ENCODE measurements at places on chromosomes 1 and 21. TPM values are rescaled to one million over a fixed set of nuclear protein-coding genes. Genes with fewer than 3 reads are reported as not detected.

PRKCZ gene
- total RNA-seq, result 41.7 TPM

FMN2 gene
- 0.87 TPM for total RNA-seq

- H3K36me3 ChIP-seq, result peaks cover 5% of the 10 kb centered on the region
- no peaks in the 10 kb centered on the region for H3K27me3 ChIP-seq
- H3K4me1 ChIP-seq, result peaks cover 57% of the 10 kb centered on the region
- H3K4me3 ChIP-seq, result no peak overlapping the region
- peak overlapping the region; percentile 83 for H3K27ac ChIP-seq
- DNase-seq, result peak; percentile 77
These were observed 37.9 kb upstream of the EDEM3 start for GRCh38 chr1:184792450-184792969.

- no peak for DNase-seq
- no peaks in the 10 kb centered on the region for H3K36me3 ChIP-seq
- no peaks in the 10 kb centered on the region for H3K4me1 ChIP-seq
- no peaks in the 10 kb centered on the region for H3K27me3 ChIP-seq
- no peak overlapping the region for H3K4me3 ChIP-seq
These were observed 144.1 kb upstream of the ADAMTS5 start for GRCh38 chr21:27110956-27111355.

DNA sequence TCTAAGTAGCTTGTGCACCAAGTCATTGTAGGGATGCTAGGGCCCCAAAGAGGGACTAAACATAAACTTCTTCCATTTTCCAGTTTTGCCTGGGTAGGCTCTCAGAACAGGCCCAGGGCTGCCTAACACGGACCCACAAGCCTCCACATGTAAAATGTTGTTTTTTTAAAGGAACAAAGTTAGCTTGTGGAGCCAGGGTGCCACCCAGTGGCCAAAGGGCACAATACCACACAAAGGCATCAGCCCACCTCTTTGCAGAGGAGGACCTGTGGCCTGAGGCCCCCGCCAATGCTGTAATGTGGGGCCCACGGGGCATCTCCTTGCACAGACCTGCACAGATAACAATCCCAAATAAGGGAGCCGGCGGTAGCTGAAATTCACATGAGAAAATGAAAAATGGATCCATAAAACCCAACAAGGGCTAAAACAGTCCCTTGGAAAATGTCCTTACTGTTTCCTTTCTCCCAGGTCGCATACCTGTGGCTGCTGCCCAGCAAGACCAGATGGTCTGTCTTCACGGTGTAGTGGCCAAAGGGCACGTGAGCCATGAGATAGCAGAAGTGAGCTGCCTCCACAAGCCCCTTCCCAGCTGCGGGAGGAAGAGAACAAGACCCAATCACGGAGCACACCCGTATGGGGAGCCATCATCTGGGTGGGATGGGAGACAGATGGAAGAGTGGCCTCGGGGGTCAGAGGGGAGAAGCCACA is 23.8 kb downstream of the SEC16B start:
- H3K36me3 ChIP-seq, result peaks cover 74% of the 10 kb centered on the region
- no peak overlapping the region for H3K27ac ChIP-seq
- H3K4me3 ChIP-seq, result no peak overlapping the region
- no peaks in the 10 kb centered on the region for H3K27me3 ChIP-seq
- H3K4me1 ChIP-seq, result no peaks in the 10 kb centered on the region

DNA sequence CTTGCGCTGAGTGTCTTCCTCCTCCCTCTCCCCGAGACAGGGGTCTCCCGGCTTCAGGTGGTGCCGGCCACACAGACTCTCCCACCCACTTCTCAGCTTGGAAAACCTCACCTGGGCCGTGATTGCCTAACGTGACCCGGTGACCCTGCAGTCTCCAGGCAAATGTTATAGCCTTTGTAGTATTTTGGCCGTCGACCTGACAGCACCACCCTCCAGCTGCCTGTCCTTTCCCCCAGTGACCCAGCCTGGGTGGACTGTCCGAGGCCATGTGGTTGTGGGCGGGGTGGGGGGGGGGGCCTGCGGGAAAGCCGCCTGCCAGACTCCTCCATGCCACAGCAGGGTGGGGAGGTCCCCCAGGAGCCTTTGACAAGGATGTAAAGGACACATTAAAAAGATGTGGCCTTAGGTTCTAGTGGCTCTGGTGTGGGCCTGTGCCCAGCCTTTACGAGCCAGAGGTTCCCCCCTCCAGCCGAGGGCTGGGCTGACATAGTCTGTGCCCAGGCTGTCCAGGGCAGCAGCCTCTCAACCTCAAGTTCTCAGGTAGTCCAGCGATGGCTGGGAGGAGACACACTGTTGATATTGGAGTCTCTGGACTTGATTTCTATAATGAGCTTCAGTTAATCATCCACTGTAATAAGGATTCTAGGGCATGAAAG is 8.1 kb downstream of the TOR3A start:
- peaks cover 39% of the 10 kb centered on the region for H3K4me1 ChIP-seq
- no peak for DNase-seq
- peaks cover 95% of the 10 kb centered on the region for H3K36me3 ChIP-seq
- no peak overlapping the region for H3K4me3 ChIP-seq

GRCh38 chr1:88801575-88802208 is 89.7 kb downstream of the GTF2B start:
- peaks cover 62% of the 10 kb centered on the region for H3K36me3 ChIP-seq
- no peaks in the 10 kb centered on the region for H3K27me3 ChIP-seq
- no peak for DNase-seq
- H3K4me1 ChIP-seq, result no peaks in the 10 kb centered on the region

GRCh38 chr1:78038071-78038470 is 7.7 kb upstream of the GIPC2 start:
- no peak overlapping the region for H3K27ac ChIP-seq
- no peaks in the 10 kb centered on the region for H3K4me1 ChIP-seq
- H3K4me3 ChIP-seq, result no peak overlapping the region
- H3K27me3 ChIP-seq, result no peaks in the 10 kb centered on the region

VWA1 gene
- 37.7 TPM for total RNA-seq

MYOM3 gene
- total RNA-seq, result 1.7 TPM

DNA sequence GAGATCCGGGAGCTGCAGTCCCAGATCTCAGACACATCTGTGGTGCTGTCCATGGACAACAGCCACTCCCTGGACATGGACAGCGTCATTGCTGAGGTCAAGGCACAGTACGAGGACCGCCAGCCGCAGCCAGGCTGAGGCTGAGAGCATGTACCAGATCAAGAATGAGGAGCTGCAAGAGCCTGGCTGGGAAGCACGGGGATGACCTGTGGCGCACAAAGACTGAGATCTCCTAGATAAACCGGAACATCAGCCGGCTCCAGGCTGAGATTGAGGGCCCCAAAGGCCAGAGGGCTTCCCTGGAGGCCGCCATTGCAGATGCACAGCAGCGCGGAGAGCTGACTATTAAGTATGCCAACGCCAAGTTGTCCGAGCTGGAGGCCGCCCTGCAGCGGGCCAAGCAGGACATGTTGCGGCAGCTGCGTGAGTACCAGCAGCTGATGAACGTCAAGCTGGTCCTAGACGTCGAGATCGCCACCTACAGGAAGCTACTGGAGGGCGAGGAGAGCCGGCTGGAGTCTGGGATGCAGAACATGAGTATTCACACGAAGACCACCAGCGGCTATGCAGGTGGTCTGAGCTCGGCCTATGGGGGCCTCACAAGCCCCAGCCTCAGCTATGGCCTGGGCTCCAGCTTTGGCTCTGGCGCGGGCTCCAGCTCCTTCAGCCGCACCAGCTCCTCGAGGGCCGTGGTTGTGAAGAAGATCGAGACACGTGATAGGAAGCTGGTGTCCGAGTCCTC is 25.5 kb downstream of the ETV3L start:
- no peaks in the 10 kb centered on the region for H3K27me3 ChIP-seq
- H3K4me3 ChIP-seq, result no peak overlapping the region
- H3K4me1 ChIP-seq, result peaks cover 4% of the 10 kb centered on the region
- DNase-seq, result peak; percentile 77

- DNase-seq, result no peak
- H3K36me3 ChIP-seq, result no peaks in the 10 kb centered on the region
- H3K27ac ChIP-seq, result no peak overlapping the region
- H3K4me3 ChIP-seq, result no peak overlapping the region
These were observed 64.7 kb downstream of the SNRPE start for GRCh38 chr1:203926025-203926540.

RGS8 gene
- not detected for total RNA-seq

RXFP4 gene
- not detected for total RNA-seq

DNA sequence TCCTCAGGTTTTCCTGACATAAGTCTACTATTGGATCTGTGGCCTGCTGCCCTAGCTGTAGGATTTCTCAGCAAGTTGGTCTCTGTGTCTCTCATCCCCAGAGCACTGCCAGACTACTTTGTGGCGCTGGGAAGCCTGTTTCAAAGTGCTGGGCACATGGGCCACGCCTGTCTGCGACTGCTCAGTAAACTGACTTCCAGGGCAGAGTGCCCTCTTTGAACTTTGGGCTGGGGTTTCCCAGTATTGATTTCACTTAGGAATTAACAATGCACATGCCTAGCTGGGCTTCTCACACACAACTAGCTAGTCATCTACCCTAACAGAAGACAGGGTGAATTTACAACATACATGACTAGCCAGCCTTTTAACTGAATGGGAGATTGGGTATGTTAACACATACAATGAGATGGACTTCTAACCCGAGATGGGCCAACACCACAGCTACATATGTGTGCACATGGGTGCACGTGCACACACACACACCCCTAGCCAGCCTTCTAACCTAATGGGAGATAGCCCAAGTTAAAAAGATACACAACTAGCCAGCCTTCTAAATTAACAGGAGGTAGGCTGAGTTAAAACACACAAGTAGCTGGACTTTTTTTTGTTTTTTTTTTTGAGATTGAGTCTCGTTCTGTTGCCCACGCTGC is 6.9 kb upstream of the TRIM17 start:
- H3K27me3 ChIP-seq, result no peaks in the 10 kb centered on the region
- H3K27ac ChIP-seq, result no peak overlapping the region
- no peak overlapping the region for H3K4me3 ChIP-seq
- H3K4me1 ChIP-seq, result no peaks in the 10 kb centered on the region

GNAT2 gene
- not detected for total RNA-seq

DNA sequence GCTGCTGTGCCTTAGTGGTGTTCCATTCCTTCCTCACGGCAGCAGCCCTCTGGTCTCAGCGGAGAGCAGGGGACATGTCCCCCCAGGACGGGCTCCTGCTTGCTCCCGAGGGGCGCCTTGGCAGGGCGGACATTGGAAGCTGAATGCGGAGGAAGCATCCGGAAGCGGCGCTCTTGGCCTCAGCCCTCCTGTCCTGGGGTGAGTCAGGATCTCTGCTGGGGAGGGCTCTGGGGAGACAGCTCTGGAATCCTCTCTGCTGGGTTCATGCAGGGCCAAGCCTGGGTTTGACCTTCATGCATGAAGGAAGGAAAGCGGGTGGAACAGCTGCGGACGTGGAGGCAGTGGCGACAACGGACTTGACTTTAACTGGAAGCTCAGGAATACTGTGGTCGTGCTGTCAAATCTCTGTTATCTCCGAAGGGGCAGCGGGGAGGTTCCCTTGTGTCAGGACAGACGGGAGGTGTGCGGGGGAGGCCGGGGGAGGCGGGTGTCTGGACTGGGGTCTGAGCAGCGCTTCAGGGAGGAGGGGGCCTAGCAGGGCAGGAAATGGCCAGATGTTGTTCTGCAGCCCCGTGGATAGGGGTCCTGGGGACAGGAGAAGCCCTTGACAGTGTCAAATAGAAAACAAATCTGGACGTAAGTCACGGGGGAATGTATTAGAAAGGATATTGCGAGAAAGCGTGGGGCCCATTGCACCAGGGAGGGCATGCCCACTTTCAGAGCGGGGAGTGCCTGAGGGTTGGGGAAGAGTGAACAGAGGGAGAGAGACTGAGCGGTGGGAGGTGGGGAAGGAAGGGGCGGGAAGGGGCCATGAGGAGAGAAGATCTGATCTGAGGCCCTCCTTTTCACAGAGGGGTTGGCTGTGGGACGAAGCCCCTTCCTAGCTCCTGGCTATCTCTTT is 26.6 kb downstream of the CRYAA start:
- peak; percentile 30 for DNase-seq
- no peaks in the 10 kb centered on the region for H3K36me3 ChIP-seq
- H3K4me1 ChIP-seq, result peaks cover 23% of the 10 kb centered on the region
- H3K4me3 ChIP-seq, result no peak overlapping the region
- H3K27me3 ChIP-seq, result no peaks in the 10 kb centered on the region

DNA sequence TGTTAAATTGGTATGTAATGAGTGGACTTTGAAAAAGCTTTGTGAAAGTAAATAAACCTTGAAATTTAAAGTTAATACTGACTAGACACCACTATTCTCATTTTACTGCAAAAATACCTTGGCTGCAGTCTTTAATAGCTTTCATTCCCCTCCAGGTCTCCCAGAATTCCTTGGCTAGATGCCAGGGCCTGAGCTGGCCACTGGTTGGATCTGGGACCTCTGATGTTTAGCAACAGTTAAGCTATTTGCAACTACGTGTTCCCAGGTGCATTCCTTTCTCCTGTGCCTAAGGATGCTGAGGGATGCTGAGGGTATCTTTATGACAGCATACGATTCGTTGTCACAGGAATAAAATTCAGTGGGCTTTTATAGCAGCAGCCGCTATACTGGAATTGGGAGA is 938.7 kb downstream of the TTLL7 start:
- no peaks in the 10 kb centered on the region for H3K4me1 ChIP-seq
- no peaks in the 10 kb centered on the region for H3K36me3 ChIP-seq
- no peak for DNase-seq
- no peak overlapping the region for H3K4me3 ChIP-seq
- no peak overlapping the region for H3K27ac ChIP-seq

- no peak for DNase-seq
- no peak overlapping the region for H3K4me3 ChIP-seq
- no peaks in the 10 kb centered on the region for H3K36me3 ChIP-seq
- no peak overlapping the region for H3K27ac ChIP-seq
These were observed 4.4 kb downstream of the TAL1 start for GRCh38 chr1:47227341-47228232.

AADACL3 gene
- total RNA-seq, result not detected

- H3K4me3 ChIP-seq, result no peak overlapping the region
- no peaks in the 10 kb centered on the region for H3K27me3 ChIP-seq
- DNase-seq, result no peak
- H3K27ac ChIP-seq, result peak overlapping the region; percentile 4
- H3K4me1 ChIP-seq, result peaks cover 4% of the 10 kb centered on the region
These were observed 22.1 kb upstream of the IFNAR2 start for GRCh38 chr21:33207449-33208149.

GRCh38 chr1:236543065-236543669 is 19.4 kb downstream of the LGALS8 start:
- no peak for DNase-seq
- H3K4me3 ChIP-seq, result no peak overlapping the region
- H3K27ac ChIP-seq, result no peak overlapping the region
- H3K4me1 ChIP-seq, result no peaks in the 10 kb centered on the region

- peaks cover 1% of the 10 kb centered on the region for H3K4me1 ChIP-seq
- DNase-seq, result no peak
- peak overlapping the region; percentile 39 for H3K27ac ChIP-seq
- H3K27me3 ChIP-seq, result no peaks in the 10 kb centered on the region
- no peak overlapping the region for H3K4me3 ChIP-seq
These were observed 6.4 kb upstream of the BRWD1 start for GRCh38 chr21:39319814-39320332.

- no peaks in the 10 kb centered on the region for H3K27me3 ChIP-seq
- peaks cover 11% of the 10 kb centered on the region for H3K4me1 ChIP-seq
- no peak for DNase-seq
- peak overlapping the region; percentile 81 for H3K27ac ChIP-seq
These were observed 618 bp downstream of the SH3BGR start for GRCh38 chr21:39452207-39452969.
